ENCODE measurements at places on chromosomes 12 and 14.
A peak's percentile ranks its signal among the peaks of the same experiment; 100 is the strongest.

DNA sequence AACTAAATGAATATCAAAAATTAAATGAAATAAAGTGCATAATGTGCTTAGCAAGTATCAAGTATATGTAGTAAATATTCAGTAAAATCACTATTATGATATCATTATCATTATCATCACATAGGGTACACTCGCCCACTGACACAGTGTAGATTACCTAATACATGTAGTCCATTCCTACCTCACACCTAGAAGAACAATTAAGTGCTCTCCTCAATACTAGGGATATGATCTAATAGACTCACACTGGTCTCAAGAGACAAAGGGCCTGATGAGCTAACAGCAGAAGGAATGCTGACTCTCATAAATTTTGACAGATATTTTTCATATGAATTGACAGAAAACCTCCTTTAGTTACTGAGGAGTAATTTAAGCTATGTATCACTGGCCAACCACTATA is 29.1 kb downstream of the FSCB start:
- DNase-seq, result no peak

GRCh38 chr12:69405566-69405865 is 46.0 kb downstream of the YEATS4 start:
- DNase-seq, result no peak

DNA sequence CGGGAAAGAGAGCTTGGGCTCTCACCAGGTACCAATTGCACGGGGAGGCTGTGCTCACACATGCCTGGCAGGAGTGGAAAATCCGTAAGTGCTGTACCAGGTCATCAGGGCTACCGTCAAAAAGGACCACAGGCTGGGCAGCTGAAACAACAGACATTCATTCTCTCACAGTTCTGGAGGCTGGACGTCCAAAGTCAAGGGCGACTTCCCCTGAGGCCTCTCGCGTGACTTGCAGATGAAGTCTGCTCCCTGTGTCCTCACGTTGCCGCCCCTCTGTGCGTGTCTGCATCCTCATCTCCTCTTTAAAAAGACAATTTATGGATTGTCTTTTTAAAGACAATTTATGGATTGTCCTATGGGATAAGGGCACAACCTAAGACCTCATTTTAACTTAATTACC is 73.8 kb upstream of the FZD10 start:
- DNase-seq, result no peak

DNA sequence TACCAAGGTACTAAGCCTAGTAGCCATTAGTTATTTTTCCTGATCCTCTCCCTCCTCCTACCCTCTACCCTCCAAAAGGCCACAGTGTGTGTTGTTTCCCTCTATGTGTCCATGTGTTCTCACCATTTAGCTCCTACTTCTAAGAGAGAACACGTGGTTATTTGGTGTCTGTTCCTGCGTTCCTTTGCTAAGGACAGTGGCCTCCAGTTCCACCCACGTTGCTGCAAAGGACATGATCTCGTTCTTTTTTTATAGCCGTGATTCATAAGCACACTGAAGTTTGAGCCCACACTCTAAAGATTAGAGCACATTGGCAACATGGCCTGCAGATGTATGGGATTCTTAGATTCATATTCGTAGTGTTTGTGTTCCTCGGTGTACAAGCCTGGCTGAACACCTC is 8.1 kb upstream of the STX2 start:
- no peak for DNase-seq

GRCh38 chr12:115922952-115923564 is 354.4 kb downstream of the MED13L start:
- no peak for DNase-seq

DNA sequence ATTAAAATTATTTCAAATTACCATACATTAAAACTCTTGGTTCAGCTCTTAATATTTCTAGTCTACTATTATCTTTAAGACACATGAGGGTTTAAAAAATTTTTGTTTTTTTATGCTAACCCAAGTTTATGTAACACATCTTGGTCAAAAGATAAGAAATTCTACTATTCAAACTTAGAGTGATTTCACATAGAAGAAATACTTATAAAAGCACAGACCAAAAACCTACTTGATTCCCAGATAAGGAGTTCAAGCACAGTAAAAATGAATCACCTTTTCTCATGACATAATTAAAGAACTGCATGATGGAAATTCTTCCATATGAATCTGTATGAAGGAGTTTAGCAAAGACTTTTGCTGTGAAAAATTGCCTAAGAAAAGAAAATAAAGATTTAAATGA is 13.9 kb downstream of the PPP2R3C start:
- no peak for DNase-seq

GRCh38 chr12:124463341-124463921 is 104.0 kb downstream of the NCOR2 start:
- peak; percentile 50 for DNase-seq
